T-cell (primary cell): ENCODE measurements at places on chromosomes 6 and 20. TPM values are rescaled to one million over a fixed set of nuclear protein-coding genes. Genes with fewer than 3 reads are reported as not detected.

The PBOV1 gene
- not detected for total RNA-seq

The HTR1E gene
- total RNA-seq = not detected

DNA sequence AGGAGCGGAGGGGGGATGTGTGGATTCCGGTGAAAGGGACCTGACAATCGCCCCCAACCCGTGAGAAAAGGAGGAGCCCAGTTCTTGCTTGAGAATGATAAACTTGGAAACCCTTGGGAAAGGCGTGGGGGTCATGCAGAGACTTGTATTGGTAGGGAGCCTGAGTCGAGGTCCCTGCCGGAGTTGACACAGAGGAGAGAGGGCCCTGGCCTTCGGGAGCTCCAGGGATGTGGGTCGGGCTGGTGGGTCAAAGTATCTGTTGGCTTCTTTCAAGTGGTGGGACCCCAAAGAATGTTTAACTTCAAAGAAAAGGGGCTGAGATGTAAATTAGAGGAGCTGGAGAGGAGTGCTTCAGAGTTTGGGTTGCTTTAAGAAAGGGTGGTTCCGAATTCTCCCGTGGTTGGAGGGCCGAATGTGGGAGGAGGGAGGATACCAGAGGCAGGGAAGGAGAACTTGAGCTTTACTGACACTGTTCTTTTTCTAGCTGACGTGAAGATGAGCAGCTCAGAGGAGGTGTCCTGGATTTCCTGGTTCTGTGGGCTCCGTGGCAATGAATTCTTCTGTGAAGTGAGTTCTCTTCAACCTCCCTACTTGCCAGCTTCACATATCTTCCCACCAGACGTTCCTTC is 571 bp downstream of the CSNK2B start:
- DNase-seq = no peak

DNA sequence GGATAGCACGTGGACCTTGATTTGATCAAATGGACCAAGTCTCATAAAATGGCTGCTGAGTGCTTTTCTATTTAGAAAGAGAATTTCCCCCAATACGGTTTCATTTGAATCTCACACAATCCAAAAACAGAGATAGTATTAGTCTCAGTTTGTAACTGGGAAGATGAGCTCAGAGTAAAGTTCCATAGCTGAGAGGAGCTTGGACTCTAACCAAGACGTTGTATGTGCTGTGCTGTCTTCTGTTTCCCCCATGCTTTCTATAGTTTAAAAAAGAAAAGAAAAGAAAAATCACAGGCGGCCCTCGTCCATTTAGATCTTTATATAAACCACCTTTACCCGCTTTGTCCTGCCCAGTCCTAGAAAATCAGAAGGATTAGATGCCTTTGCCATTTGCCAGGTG is 58.1 kb downstream of the AKAP12 start:
- DNase-seq = no peak

The CGA gene
- total RNA-seq = not detected

The TMC2 gene
- total RNA-seq = not detected

DNA sequence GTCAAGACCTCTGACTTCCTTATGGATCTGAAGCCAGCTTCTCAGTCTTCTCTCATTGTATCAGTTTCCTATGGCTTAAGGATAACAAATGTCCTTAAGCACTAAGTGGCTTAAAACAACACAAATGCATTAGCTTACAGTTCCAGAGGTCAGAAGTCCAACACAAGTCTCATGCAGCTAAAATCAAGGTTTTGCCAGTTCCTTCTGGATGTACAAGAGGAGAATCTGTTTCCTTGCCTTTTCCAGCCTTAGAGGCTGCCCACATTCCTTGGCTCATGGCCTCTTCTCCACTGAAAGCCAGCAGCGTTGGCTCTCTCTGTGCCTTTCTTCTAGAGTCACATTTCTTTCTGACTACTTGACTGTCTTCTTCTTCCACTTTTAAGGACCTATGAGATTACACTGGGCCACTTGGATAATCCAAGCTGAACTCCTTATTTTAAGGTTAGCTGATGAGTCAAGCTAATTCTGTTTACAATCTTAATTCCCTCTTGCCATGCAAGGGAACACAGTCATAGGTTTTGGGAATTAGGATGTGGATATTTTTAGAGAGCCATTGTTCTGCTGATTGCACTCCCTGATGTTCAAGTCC is 179.0 kb downstream of the BCAS1 start:
- DNase-seq = no peak

DNA sequence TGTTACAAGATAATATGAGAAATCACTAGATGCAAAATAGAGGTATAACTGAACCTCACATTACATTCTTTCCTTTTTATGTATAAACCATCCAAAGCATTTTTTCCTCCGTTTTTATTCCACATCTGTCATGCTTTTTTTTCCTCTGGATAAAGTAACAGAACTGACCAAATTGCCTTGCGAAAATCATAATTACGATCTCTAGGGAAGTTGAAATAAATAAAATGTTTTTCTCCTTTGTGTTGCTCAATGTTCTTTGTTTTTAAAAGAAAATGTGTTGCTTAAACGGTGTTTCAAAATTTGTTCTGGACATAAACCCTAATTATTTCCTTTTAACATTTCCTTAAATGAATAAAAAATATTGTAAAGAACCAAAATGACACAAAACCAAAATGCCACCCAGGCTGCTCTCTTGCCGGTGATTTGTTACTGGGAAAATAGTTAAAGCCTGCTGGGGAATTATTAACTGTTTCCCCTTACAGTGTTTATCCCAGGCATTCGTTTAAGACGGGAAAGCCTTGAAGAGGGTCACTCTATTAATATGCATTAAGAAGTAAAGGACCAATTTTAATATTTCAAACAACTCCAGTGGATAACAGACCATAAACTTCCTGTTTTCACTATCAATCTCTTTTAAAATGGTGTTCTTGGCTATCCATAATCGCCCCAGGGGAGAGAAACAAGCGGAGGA is 1.7 kb upstream of the ADGRB3 start:
- DNase-seq = no peak

The PRDM13 gene
- total RNA-seq = not detected

DNA sequence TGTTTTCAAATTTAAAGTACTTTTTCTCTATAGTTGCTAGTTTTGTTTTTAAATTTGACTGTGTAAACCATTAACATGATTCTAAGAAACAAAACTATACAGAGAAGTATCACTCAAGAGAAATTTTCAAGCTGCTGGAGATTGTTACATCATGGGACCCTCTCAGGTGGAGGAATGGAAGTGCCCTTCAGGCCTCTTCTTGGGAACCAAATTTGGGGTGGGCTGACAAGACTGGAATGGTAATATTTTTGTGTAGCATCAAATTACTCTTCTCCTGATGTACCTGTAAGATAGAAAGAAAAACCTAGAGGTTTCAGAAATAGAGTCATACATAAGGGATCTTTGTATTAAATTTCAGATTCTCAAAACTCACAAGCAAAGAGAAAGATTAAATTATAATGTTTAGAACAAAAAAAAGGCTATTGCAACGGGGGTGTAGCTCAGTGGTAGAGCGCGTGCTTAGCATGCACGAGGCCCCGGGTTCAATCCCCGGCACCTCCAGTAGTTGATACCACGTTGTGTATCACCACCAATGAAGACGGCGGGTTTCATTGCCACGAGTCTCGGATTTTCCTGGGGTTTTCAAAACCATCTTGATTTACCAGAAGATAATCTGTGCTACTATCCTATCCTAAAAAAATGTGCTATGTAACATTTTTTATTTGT is 193.7 kb downstream of the GPX5 start:
- DNase-seq = no peak

- DNase-seq = no peak
Measured at GRCh38 chr6:134840086-134840867, 109.6 kb downstream of the ALDH8A1 start.

The DNPH1 gene
- 76.1 TPM for total RNA-seq
